ENCODE measurements at places on chromosomes 2 and 18.
A peak's percentile ranks its signal among the peaks of the same experiment; 100 is the strongest.

DNA sequence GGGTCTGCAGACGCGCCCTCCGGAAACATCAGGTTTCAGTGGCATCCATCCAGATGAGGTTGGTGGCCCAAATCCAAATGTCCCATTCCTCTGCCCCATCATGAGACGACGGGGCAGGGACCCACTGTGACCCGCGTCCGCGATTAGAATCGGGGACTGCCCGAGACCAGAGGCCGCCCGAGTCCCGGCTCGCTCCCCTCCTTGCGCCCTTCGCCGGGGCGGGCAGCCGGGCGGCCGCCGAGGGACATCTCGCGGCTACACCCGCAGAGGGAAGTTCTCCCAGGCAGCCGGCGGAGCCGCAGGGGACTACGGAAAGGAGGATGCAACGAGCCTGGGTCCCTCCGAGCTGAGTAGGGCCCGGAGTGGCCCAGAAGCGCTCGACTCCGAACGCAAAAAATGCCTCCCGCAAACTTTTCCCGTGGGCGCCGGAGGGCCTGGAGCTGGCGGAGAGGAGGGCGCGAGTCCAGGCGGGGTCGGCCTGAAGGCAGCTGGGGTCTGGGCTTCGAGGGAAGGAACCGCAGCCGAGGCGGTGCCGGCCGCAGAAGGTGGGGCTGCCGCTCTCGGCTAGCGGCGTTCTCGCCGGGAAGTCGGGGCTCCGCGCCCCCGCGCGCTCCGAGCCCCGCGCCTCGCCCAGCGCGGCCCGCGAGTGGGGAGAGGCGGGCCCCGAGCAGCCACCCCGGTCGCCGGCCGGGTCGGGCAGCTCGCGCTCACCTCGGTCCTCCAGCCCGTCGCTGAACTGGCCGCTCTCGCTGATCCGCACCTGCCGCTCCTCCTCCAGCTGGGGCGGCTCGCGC lies 580 bp downstream of the TMEM163 start:
- DNase-seq, result peak; percentile 46

DNA sequence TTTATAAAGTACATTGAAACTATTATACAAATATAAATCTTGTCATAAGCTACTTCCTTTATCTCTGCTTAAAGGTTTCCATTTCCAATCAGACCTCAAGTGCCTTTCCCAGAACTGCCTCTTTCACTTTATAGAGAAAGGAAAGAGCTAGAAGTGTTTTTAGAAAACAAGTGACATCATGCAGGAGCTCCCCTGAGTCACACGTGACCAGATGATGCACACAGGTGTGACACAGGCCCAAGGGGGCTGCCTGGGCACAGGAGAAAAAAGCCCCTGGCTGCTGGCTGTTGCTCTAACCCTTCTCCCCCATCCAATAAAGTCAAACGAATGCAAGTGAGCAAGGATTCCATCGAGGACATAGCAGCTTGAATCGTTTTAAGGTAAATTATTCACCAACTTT lies 21.4 kb upstream of the SH3BP4 start:
- DNase-seq, result no peak

DNA sequence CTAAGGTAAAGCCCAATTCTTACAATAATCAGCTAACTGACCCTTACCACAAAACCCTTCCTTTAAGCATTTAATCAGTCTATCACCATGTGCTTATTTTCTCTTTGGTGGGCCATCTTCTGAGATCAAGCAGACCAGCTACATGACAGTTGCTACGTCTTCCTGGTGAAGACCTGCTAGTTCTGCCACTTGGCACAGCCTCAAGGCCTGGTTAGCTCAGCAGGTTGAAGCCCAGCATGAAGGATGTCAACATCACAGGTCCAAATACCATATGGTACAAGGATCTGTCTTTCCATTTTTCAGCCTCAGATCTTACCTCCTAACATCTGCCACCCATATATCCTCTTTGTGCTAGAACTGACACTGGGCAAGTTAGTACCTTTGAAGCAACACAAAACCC lies 636.9 kb downstream of the LRP1B start:
- no peak for DNase-seq

DNA sequence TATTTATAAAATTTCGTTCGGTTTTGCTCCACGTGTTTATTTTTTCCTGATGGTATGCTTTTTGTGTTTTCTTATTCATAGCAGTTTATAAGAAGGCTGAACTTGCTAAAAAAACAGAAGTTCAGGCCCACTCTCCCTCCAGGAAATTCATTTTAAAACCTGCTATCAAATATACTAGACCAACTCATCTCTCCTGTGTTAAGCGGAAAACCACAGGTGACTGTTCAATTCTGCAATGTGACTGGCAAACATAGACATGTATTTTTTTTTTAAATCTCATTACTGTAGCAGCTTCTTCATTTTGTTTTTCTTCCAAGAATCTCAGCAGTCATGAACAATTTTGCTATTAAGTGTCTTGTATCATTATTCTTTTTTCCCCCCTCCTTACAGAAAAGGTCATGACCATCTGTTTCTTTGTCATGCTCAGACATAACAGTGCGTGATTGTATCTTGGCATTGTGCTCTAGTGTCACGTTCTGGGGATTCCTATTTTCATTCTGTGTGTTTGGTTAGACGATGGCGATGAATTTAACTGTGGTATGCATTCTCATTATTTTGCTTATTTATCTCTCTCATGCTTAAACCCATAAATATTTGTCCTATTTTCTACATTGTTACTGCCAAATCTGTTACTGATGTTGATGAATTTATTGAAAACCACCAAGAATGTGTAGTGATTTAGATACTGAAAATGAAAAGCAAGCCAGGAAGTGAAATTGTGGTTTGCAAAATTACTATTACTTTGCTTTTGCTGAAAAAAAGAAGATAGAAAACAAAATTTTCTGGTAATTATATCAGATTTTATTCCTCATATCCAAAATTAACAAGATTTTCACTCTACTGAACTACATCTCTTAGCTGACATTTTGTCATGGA lies 74.6 kb upstream of the UNC80 start:
- no peak for DNase-seq

DNA sequence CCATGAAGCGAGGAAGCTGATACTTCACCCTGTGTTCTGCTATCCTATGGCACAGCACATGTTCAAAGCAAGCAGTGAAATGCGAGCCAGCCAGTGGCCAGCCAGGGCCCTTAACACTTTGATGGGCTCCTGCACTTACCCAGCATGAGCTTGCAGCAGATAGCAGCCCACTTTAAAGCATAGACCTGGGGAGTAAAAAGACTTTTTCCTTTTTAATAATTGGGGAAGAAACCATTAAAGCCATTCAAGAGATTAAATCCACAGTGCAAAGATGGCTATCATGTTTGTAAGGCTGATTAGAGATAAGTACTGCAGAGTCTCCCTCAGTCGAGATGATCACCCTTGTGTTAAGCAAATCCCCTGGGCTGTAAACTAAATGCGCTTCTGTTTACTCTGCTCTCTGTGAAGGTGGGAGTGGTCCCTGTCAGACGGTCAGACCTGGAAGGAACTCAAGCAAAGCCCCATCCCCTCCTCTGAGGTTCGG lies 15.7 kb downstream of the CCBE1 start:
- no peak for DNase-seq

GRCh38 chr2:113208396-113208795 lies 34.6 kb downstream of the PSD4 start:
- DNase-seq, result no peak

DNA sequence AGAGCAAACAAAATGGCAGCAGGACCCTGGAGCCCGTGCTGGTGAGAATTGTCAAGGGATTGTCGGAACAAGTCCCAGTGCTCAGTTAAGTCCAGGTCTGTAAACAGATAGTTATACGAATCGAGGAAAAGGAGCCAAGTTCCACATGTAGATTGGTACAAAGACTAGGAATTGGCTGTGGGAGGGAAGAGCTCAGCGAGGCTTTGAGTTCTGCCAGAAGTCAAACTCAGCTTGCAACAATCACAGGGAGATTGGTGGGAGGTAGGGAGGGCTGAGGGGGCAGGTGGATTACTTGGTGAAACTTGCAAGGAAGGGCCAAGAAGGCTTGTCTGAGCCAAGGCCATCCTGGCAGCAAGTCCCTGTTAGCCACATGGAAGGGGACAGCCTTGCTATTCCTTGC lies 217.8 kb upstream of the ARL4C start:
- no peak for DNase-seq

- DNase-seq, result no peak
Observed at GRCh38 chr2:236302555-236302954, 38.3 kb upstream of the ASB18 start.

GRCh38 chr2:196294516-196294909 lies 123.1 kb upstream of the STK17B start:
- no peak for DNase-seq

- no peak for DNase-seq
Observed at GRCh38 chr2:233418761-233419546, 64.7 kb downstream of the DGKD start.

- DNase-seq, result no peak
Observed at GRCh38 chr2:154402213-154402612, 296.3 kb upstream of the KCNJ3 start.

- peak; percentile 57 for DNase-seq
Observed at GRCh38 chr2:236338495-236339184, 74.4 kb upstream of the ASB18 start.

DNA sequence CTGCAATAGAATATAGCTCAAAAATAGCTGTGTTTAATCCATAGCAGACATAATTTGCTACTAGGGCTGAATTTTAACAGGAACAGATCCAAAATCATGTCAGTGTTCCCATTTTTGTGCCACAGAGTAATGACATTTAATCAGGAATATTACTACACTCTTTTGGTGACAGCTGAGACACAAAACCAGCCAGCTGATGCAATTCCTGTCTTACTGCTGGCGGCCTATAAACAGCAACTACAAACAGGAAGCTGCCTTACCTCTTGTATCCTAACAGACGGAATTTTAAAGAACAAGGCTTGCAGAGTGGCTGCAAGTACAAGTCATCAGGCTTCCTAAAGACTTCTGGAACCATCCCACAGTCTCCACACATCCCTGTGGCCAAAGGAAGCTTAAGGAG lies 218.1 kb downstream of the ZNF521 start:
- DNase-seq, result no peak

DNA sequence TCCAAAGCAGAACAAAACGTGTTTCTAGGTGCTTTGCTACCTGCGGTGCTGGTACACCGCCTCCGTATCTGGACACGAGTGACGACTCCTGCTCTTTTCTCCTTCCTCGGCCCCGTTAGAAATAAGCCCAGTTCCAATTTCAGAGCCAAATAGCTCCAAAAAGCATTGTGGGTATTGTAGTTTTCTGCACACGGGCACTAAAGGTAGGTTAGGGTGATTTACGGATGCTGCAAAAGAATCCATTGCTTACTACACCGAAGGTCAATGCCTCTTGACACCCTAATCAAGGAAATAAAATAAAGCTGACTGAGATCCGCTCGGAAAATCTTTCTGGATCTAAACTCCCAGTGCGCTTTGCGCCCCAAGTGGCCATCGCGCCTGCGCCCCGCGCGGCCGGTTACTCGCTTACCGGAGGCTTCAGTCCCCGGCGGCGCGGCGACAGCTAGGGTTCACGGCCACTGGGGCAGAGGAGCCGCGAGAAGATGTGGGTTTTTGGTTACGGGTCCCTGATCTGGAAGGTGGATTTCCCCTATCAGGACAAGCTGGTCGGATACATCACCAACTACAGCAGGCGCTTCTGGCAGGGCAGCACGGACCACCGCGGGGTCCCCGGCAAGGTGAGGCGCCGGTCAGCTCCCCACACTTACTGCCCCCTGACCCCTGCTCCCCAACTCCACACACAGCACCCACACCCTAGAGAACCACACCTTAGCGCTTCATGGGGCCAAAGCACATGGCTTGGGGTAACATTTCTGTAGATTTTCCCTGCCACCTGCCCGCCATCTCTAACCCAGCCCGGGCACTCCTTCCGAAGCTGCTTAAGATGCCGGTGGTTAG lies at the start of gene CHAC2:
Gene CHAC2 (plus strand): TSS at position 400 of the 837 bp plus-strand sequence. CDS start 83 bp downstream, at position 483.
- peak; percentile 80 for DNase-seq

DNA sequence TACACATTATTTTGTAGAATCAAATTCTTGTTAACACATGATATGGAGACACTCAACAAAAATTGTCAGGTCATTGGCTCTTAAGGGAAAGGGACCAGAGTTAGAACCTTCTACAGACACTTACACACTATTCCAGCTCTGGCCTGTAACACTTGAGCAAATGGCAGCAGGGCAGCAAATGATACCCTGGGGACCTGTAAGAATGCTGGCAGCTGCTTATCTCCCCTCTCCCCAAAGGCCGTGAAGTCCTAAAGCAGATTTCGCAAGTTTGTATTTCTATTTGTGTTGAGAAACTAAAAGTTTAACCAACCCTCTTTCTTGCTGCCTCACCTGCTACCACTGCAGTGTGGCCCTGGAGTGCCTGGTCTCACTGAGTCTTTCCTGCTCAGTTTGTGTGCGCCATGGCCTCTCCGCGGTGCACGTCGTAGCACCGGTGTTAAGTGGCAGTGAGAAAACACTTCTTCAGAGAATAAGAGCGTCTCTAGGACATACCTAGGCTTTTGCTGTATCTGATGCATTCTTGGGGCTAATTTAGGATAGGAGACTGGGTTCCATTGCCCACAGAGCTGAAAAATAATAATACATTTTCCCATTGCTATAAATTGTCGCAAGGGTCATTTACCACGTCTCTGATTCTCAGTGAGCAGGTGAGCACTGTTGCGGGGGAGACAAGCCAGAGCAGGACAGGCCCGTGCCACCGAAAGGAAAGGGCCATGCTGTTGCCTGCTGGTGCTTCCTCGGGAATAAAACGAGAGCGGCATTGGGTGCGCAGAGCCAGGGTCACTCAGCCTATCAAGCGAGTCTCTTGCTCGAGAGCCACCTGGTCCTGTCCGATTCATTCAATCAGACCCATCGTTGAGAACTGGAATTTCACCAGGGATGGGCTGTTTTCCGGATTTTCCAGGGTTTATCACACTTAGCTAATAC lies 204.9 kb downstream of the PTGR3 start:
- DNase-seq, result no peak

Measured in H9 (cell line).